ENCODE measurements at places on chromosomes 3 and 15.

- DNase-seq = no peak
These were observed 74.1 kb downstream of the CHL1 start for GRCh38 chr3:270688-271087.

DNA sequence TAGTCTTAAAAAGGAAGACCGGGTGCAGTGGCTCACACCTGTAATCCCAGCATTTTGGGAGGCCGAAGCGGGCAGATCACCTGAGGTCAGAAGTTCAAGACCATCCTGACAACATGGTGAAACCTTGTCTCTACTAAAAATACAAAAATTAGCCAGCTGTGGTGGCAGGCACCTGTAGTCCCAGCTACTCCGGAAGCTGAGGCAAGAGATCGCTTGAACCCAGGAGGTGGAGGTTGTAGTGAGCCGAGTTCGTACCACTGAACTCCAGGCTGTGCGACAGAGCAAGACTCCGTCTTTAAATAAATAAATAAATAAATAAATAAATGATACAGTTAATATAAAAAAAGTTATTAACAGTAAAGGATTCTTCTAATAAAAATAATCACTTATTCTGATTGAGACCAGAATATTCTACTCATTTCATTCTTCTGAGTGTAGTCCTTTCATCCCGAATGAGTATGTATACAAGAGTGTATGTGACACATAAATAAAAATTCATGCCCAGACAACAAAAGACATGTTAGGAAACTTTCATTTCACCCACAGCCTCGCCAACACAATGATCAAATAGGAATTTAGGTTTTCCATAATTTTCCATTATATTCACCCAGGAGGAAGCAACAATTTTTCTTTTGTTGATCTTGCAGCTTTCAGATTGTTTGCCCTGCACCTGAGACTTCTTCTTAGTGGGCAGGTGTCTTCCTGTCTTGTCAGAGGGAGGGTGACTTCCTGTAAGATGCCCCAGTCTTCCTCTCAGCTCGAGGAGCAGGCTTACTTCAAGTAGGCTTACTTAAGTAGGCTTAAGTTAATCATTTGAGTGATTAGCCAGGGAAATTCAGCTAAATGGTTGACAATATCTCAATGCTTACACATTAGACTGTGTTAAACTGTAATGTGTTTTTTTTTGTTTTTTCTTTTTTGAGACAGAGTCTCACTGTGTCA is 7.8 kb upstream of the NUP210 start:
- no peak for DNase-seq

- no peak for DNase-seq
These were observed 1635.5 kb downstream of the OTOL1 start for GRCh38 chr3:163132111-163132510.

GRCh38 chr3:156373654-156374053 is 181.3 kb downstream of the SSR3 start:
- no peak for DNase-seq

- DNase-seq = no peak
These were observed 1.3 kb upstream of the MASP1 start for GRCh38 chr3:187292631-187293515.

- no peak for DNase-seq
These were observed 71.4 kb upstream of the PCSK6 start for GRCh38 chr15:101560722-101561583.

DNA sequence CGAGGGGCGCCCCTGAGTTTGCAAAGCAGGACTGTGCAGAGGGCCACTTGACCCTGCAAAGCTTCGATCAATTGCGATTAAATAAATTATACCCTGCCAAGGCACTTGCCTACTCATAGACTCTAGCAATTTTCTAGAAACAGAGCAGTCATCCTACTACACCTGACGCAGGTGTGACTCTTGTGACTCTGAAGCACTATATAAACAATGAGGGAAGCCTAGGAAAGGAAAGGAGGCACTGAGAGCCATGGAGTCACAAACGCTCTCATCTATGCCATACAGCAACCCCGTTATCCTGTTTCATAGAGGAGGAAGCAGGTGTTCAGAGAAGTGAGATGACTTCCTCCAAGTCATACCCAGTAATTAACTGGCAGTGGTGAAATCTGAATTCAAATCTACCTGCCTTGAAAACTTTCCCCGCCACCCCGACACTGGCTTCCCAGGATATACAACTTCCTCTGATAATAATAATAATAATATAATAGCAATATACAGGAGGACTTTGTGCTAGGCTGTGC is 14.4 kb downstream of the ARHGEF3 start:
- no peak for DNase-seq

GRCh38 chr15:30973379-30973778 is 18.0 kb downstream of the MTMR10 start:
- no peak for DNase-seq

DNA sequence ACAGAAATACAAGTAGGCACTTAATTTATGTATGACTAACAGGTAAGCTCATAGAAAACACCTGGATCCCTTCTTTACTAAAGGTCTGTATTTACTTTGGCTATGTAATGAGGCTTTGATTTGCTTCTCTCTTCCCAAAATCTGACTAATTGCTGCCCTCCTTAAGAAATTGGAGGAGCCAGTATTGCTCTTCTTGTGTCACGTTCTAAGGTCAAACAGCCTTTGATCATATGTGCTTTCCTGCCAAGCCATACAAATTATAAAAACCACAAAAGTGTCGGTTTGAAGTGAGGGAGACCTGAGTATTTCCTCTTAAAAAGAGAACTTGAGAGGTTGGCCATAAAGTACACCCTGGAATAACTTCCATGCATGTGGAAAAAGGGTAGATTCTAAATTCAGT is 112.1 kb upstream of the MB21D2 start:
- no peak for DNase-seq

DNA sequence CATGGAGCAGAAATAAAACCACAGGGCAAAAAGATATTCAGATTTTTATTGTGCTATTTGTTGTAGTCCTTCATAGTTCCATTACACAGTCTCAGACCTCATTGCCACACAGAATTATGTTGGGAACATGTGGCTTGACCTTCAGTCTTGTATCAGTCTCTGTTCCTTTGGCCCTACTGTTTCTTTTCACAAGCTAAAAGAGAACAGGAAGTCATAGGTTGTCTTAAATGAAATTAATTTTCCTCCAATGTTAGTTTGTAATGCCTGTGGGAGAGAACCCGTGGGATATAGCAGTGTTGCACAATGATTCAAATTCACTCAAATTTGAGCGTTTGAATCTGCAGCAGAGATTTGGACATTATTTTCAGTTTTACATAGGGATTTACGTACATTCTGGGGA is 359.9 kb downstream of the LRTM1 start:
- no peak for DNase-seq

DNA sequence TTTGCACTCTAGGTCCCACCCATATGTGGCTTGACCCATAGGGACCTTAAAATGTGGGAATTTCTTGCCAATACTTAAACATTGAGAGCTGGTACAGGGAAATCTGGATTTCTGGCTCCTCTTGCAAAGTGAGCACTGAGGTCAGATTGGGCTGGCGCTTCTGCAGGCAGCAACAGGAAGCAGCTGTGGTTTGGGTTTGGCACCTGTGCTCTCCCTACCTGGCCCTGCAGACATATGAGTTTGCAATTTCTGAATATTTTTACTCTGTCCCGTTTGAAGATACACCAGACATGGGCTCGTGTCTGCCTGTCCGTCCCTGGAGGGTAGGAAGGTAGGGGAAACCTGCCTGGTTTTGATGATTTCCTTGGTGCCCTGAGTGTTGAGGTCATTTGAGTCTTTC is 74.8 kb upstream of the SEC13 start:
- no peak for DNase-seq

DNA sequence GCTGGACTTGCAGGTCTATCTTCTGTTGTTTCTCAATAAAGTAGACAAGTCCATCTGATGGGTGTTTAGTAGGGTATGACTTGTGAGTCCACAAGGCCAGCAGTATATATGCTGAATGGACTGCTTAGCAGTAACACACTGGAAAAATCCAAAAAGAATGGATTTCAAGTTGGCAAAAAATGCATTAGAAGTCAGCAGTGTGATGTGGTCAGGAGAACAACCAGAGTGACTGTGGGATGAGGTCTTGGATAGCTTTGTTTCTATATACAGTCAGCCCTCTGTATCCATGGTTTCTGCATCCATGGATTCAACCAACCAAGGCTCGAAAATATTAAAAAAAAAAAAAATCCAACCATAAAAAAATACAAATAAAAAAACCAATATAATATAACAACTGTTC is 55.8 kb downstream of the LPP start:
- DNase-seq = no peak

DNA sequence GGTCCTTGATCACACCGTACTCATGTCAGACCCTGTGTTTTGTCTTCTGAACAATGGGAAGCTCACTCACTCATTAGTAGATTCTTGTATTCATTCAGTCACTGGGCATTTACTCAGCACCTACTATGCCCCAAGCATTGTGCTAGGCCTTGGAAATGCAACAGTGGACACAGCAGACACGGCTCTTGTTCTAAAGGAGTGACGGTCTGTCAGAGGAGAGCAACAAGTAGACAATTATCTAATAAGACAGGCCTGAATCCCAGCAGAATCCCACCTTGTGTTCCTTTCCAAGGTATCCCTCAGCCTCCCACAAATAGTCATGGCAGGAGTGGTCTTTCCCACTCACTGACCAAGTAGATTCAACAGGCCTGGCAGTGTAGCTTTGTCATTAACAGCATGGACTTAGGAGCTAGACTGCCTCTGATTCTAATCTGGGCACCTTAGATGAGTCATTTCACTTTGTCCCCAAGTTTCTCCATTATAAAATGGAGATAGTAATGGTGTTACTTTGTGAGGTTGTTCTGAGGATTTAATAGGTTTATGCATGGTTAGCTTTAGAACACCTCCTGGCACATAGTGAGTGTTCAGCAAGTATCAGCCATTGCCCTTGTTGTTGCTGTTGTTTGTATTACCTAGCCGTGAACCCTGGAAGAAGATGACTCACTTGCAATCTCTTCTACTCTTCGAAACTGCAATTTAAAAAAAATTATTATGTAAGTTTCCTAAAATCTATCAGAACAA is 69.1 kb downstream of the SSUH2 start:
- DNase-seq = no peak

- DNase-seq = no peak
These were observed 85.8 kb upstream of the ARHGEF3 start for GRCh38 chr3:56887402-56888025.

- DNase-seq = peak; percentile 25
These were observed 58.4 kb downstream of the RGMA start for GRCh38 chr15:93030430-93031102.

DNA sequence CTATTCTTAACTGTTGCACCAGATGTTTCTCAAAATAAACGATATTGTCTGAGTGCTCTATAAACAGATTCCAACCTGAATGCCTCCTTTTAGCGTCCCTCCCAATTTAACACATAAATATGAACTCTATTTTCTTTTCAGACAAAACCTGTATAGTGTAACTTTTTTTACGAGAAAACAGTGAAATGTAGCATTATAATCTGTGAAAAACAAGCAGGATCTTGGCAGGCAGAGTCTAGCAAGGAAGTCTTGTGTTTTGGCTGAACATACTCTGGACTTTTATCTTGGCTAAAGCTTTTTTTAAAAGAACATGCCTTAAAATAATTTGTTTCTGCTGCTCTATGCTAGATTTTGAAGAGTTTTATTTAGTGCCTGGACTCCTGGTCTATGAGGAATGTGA is 150.5 kb downstream of the ROBO2 start:
- DNase-seq = no peak

- no peak for DNase-seq
These were observed 32.2 kb downstream of the EIF1B start for GRCh38 chr3:40341671-40342070.

DNA sequence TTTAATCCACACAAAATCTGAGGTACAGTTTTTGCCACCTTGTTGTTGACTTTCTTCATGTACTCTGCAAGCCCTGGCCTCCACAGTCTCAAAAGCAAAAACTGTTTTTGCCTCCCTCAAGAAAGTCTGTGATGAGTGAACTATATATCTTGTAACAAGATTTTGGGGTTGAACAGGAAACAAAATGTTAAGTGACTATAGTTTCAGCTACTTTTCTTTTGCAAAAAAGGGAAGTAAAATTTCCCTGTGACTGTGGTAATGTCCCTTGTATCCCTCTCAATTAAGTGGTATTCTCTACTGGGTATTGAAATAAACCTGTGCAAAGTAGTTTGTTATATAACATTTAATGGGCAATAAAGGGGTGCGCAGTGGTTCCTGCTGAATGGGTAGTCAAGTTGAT is 21.3 kb upstream of the SCAANT1 start:
- no peak for DNase-seq

Data from stimulated activated CD8-positive, alpha-beta memory T cell treated with anti-CD3 and anti-CD28 coated beads, Interleukin-15, amount 100 ng/mL, for 4 hours (primary cell).